ENCODE measurements at places on chromosomes 4 and X.

DNA sequence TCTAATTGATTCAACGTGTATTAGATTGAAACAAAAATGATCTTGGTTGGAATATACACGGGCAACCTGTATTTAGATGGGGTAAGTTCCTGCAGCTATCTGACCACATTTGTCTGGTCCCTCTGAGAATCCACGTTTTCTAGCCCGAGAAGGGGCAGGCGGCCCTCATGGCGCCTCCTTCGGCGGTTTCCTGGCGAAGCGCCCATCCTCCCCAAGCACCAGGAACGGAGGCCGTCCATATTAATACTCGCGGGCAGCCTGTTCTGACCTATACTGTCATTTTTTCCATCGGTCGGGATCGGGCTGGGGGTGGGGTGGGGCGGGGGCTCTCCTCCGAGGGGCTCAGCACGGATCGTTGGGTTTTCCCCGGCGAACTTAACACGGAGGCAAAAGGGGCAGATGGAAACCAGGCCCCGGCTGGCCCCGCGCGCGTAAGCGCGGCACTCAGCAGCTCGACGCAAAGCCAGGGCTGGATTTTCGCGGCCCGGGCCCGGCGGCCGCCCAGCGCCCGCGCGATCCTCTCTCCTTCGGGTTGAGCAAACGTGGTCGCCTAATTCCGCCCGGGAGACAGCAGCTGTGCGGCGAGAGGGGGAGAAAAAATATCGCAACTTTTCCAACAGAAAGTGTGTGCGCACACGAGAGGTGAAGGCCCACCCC lies 77.2 kb upstream of the BCOR start:
- DNase-seq = peak; percentile 72

DNA sequence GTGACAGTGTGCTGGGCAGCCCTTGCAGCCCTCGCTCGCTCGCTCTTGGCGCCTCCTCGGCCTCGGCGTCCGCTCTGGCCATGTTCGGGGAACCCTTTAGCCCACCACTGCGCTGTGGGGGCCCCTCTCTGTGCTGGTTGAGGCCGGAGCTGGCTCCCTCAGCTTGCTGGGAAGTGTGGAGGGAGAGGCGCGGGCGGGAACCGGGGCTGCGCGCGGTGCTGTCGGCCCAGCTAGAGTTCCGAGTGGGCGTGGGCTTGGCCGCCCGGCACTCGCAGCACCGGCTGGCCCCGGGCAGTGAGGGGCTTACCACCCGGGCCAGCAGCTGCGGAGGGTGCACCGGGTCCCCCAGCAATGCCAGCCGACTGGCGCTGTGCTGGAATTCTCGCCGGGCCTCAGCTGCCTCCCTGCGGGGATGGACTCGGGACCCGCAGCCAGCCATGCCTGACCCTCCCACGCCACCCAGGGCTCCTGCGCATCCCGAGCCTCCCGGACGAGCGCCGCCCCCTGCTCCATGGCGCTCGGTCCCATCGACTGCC lies 770.1 kb upstream of the GALNTL6 start:
- no peak for DNase-seq

DNA sequence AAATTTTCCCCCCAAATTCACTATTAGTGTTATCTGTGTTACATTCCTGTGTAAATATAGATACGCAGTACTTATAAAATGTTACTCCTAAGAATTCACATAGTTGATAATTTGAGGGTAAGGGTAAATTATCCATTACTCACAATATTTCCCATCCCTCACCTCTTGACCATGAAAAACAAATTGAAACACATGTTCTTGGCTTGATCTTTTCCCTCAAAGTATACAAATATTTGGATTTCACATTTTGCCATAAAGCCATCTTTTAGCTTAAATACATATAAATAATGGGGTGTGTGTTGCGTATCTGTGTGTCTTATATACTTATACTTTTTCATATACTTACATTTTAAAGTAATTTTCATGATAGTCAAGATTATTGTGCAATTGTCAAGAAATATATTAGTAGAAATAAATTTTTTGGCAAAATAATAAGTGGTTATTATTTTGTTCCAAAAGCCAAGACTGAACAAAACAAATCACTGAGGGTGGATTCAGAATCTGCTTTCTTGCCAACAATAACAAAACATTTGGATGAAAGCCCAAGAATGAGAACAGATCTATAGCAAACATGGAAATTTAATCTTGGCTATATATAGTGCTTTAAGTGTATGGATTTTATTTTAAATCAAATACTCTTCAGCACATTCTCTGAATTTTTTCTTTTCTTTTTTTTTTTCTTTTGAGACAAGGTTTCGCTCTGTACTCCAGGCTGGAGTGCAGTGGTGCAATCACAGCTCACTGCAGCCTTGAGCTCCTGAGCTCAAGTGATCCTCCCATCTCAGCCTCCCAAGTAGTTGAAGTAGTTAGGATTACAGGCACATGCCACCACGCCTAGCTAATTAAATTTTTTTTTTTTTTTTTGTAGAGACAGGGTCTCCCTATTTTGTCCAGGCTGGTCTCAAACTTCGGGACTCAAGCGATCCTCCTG lies 48.5 kb upstream of the PRSS48 start:
- DNase-seq = no peak

GRCh38 chrX:25344161-25344936 lies 328.6 kb upstream of the ARX start:
- DNase-seq = no peak

- DNase-seq = no peak
These were observed 57.0 kb upstream of the PPP2R3B start for GRCh38 chrX:443536-444210.

DNA sequence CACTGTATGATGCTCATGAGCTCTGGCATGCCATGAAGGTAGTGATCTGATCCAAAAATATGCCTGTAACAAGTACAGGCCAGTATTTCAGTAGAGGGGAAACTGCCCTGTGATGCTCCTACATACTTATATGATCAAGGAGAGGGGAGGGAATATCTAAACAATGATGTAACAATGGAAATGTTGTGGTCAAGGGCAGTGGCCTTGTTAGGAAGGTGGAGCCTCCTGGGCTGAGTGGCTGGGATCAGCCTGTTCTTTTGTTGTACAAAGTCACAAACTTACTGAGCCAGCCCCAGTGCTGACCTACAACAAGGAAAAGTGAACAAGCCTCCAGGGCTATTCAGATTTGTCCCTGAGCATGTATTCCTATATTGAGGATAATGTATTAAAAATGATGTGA lies 70.3 kb downstream of the ANXA10 start:
- DNase-seq = no peak

DNA sequence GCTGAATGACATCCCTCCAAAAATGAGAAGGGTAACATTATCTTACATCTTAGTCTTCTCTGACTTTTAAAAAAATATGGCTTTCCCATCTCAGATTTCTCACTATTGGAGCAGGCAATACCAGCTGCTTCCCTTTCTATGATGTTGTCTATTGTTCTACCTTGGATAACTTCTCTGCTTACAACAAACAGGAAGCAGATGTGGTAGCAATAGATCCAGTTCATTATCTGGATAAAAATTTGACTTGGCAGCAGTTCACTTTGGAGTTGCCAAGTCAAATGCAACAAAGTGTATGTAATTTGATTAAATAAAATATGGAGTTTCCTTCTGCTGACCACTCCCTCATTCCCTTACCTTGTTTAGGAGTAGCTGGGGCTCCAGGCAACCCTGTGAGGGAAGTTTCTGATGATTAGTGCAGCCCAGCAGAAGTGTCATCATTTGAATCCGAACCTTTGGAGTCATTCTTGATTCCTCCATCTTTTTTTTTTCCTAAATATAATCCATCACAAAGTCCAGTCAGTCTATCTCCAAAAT lies 72.0 kb upstream of the GPRIN3 start:
- no peak for DNase-seq

GRCh38 chr4:144556636-144557035 lies 89.3 kb upstream of the HHIP start:
- no peak for DNase-seq

DNA sequence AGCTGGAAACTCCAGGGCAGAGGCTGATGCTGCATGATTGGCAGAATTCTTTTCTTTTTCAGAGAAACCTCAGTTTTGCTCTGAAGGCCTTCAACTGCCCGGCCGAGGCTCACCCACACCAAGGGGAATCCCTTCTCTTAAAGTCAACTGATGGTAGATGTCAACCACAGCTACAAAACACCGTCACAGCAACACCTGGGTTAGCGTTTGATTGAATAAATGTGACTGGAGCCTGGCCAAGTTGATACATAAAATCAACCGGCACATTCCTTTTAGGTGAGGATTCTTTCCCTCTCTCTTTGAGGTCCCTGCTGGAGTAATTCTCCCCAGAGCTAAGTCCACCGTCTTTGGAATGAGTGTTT lies 15.2 kb upstream of the KIAA0232 start:
- no peak for DNase-seq

DNA sequence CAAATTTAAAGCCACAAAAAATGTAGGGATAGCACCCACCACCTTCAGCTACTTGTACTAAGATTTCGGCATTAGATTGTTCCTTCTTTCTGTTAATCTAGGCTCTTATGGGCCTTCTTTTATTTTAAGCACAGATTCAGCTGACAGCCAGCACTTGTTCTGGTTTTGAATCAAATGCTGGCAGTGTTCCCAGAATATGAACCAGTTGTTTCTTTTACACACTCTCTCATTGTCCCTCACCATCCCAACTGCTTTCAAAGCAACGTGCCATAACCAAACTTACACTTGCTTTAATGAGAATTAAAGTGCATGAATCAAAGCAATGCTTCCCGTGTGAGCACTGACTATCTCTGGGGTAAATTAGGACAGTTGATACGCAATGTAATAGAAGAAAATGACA lies 744.5 kb upstream of the FAM241A start:
- no peak for DNase-seq

GRCh38 chr4:1685235-1686150 lies 1.4 kb upstream of the FAM53A start:
- no peak for DNase-seq

DNA sequence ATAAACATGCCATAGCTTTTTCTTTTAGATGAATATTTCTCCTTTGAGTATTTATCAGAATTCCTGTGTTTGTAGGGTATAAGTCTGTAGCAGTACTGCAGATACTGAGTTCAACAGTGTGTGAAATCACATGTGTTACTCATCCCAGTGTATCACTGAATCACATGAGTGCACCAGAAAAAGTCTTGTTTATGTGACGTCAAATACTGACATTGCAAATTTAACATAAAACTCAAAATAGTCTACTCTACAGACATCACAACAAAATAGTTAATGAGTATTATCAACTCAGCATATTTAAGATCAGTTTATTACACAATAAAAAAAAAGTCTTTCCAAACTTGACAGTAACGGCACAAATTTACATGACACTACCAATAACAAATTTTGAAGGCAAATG lies 221.3 kb downstream of the DCTD start:
- DNase-seq = no peak

- no peak for DNase-seq
These were observed 63.7 kb downstream of the MSX1 start for GRCh38 chr4:4923201-4923600.

GRCh38 chr4:26787461-26788340 lies 72.9 kb upstream of the STIM2 start:
- DNase-seq = no peak

DNA sequence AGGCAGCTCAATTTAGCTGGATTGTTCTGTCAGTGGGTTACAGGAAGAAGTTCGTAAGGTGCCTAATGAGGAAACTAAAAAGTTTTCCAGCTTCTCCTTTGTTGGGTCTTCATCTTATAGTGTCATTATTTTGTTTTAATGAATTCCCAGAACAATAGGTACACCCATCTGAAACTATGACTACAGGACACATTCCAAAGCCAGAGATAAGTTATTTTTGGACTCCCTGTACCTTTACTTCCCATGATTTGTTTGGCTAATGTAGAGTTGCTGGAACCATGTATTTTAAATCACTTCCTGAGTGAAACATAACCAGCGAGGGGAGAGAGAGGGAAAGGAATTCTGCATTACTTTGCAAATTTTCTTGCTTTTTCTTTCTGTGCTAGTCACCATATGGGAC lies 114.0 kb downstream of the CLCN5 start:
- no peak for DNase-seq

DNA sequence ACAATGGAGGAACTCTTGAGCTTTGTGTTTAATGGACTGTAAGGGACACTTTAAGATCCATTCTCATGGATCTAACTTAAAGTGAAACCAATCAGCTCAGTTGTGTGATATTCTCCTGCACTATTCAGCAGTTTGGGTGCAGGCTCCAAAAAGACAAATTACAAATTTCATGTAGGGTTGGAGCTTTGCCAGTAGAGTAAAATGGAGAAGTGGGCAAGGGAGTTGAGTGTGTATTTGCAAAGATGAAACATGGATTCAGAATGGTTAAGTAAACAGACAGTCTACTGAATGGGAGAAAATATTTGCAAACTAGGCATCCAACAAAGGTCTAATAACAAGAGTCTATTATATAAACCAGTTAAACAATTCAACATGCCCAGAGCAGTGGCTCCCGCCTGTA lies 21.2 kb upstream of the MID2 start:
- DNase-seq = no peak

GRCh38 chr4:82216219-82216618 lies 157.6 kb downstream of the HNRNPD start:
- DNase-seq = no peak

- no peak for DNase-seq
These were observed 10.0 kb upstream of the ANOS1 start for GRCh38 chrX:8741981-8742380.

GRCh38 chr4:184097241-184097605 lies 120.5 kb downstream of the ENPP6 start:
- DNase-seq = peak; percentile 36

- no peak for DNase-seq
These were observed 268.3 kb downstream of the TMA16 start for GRCh38 chr4:163762741-163763140.

- DNase-seq = no peak
These were observed 1.6 kb downstream of the KIT start for GRCh38 chr4:54659313-54659712.

GRCh38 chrX:17409566-17410290 lies 34.7 kb downstream of the NHS start:
- no peak for DNase-seq

GRCh38 chrX:10296576-10296975 lies 139.8 kb downstream of the CLCN4 start:
- peak; percentile 30 for DNase-seq

DNA sequence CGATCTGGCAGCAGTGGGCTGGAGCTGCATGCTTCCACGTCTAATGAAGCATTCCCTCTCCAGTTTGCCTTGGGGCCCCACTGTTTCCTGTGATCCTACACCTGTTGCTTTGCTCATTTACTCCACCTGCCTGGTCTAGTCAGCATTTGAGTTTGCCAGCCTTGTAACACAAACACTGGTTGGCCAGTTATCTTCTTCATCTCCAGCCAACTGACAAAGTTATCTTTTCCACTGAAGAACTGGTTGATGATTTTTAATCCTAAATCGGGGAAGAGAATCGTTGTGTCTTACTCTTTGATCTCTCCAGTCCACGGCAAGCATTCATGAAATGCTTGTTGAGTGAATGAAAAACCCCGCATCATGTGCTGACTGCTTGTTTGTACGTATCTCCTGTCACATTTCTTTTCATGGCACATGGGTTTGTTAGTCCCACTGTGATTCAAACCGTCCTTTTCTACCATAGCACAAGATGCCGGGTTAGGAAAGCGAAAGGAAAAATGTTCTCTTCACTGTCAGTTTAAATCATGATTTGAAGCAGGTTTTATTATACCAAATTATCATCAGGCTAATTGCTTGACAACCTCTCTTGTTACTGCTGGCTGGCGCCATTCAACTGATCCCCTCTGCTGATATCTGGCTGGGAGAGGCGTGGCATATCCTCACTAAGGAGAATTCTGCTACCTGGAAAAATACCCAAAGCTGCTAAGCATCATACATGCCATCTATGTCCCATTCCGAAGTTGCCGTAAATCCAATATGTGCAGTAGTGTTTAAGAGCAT lies 144.8 kb downstream of the SHROOM3 start:
- DNase-seq = no peak

GRCh38 chrX:6813836-6814370 lies 279.0 kb upstream of the VCX3A start:
- no peak for DNase-seq
